Epithelial cell of proximal tubule (primary cell): ENCODE measurements at places on chromosomes 1 and 21. TPM values are rescaled to one million over a fixed set of nuclear protein-coding genes. Genes with fewer than 3 reads are reported as not detected.

DNA sequence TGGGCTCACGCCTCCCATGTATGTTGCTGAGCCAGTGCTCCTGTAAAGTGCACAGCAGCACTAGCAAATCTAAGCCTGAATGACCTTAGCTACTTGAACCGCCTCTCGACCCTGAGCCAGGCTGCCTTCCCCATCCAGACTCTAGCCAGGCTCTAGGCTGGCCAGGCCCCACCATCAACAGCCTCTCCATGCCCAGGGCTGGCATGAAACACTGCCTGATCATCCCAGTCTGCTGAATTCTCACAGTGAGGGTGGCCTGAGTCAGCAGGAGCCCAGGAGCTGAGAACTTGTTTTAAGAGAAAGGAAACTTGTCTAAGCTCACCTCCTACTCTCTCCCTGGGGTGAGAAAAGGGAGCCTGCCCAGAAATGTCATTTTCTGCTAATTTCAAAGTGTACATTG lies 733.3 kb downstream of the PTPRU start:
- no peak for DNase-seq

DNA sequence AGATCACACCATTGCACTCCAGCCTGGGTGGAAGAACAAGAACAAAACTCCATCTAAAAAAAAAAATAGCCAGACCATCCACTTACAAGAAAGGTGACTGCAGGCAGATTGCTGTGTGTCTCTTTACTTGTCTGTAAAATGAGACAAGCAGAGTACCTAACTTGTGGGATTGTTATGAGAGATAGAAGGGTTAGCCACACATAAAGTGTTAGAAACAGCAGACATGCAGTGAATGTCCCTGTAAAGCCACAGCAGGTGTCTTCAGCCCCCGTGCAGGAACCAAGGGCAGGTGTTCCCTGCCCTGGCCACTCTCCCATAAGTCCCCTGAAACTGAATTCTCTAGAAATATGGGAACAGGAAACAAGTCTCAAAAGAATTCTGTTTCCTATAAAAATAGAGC lies 40.8 kb upstream of the EFHD2 start:
- no peak for DNase-seq

- no peak for DNase-seq
Measured at GRCh38 chr1:50917138-50918137, 42.6 kb downstream of the FAF1 start.

DNA sequence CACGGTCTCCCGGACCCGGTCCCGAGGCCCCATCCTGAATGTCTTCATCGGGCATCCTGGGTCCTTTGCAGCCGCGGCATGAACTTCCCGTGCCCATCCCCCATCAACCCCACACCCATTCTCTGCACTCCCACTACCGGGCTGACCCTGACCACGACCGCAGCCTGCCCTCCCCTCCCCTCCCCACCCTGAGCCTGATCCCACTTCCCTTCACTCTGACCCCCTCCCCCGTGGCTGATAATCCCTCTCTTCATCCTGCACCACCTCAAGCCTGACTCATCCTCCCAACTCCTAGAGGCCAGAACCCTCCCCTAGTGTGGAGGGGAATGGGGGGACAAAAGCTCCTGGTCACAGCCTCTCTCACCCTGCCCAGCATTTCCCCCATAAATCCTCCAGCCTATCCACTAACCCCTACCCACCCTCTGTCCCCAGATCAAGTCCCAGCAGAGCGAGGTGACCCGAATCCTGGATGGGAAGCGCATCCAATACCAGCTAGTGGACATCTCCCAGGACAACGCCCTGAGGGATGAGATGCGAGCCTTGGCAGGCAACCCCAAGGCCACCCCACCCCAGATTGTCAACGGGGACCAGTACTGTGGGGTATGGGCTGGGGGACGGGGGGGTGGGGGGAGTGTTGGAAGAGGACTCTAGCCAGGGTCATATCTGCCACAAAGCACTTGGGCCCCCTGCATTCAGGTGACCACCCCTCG lies 602 bp downstream of the SH3BGRL3 start:
- no peak for DNase-seq

GRCh38 chr1:227673441-227673840 lies 61.7 kb downstream of the JMJD4 start:
- no peak for DNase-seq

DNA sequence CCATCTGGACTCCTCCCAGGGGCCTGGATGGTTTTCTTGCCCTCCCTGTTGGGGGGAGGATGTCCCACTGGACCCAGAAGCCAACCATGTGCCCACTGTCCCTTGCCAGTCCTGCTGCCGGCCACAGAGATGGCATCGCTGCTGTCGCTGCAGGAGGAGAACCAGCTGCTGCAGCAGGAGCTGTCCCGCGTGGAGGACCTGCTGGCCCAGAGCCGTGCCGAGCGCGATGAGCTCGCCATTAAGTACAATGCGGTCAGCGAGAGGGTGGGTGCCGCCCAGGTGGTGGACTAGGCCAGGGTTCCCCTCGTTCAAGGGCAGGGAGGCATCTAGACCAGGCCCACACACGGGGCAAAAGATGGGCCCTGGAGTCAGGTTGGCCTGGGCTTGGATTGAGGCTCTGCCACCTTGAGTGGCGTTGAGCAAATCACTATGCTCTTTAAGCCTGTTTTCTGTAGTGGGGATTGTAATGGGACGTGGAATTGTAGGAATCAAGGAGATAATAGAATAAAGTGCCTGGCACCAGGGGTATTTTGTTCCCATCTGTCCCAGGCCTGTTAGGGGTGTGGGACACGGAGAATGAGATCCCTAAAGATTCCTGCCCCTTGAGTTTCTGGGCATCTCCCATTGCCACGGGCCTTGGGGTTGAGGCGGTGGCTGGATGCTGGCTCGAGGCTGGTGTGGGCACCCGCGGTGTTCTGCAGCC lies 2.6 kb downstream of the CROCC start:
- DNase-seq: no peak

- no peak for DNase-seq
Measured at GRCh38 chr1:181545395-181545794, 62.1 kb downstream of the CACNA1E start.

GRCh38 chr1:28642056-28642846 lies 616 bp downstream of the TAF12 start:
- DNase-seq: no peak

DNA sequence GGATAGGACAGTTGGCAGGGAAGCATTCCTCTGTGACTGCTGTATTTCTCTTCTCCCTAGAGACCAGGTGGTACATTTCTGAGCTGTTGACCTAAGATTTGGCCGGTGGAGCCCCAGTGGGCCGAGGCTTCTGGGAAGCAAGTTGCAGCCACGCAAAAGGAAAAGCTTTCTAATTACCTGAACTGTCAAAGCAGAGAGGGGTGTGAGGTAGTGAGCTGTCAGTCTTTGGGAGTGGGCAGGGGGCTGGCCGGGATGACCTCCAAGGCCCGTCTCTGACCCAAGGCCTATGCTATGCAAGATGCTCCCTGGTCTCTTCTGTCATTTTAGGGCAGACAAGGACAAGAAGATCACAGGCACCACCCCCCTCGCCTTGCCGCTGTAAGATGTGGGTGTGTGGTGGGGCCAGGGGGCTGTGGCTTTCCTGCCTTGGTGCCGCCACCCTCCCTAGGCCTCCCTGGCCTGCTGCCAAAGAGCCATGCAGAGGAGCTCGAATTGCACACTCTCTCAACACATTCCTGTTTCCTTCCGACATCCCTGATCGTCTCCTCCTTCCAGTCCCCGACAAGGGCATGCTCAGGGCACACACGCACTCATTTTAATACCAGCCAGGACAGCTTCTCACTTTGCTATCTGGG lies 7.7 kb downstream of the PADI1 start:
- DNase-seq: no peak

DNA sequence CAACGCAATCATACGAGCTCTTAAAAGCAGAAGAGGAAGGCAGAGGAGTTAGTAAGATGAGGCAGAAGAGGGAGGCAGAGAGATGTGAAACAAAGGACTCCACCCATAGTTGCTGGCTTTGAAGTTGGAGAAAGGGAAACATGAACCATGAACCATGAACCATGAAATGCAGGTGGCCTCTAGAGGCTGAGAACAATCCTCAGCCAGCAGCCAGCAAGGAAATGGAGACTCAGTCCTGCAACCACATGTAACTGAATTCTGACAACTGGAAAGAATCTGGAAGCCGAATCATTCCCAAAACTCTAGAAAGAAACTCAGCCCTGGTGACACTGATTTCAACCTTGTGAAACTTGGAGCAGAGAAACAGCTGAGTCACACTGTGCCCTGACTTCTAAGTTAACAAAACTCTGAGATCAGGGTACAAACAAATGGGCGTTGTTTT lies 10.1 kb downstream of the DIPK1A start:
- DNase-seq: peak; percentile 22

- DNase-seq: peak; percentile 67
Measured at GRCh38 chr1:20493839-20494608, 8.0 kb upstream of the CAMK2N1 start.

GRCh38 chr1:11158291-11158690 lies 30.9 kb upstream of the ANGPTL7 start:
- DNase-seq: no peak

DNA sequence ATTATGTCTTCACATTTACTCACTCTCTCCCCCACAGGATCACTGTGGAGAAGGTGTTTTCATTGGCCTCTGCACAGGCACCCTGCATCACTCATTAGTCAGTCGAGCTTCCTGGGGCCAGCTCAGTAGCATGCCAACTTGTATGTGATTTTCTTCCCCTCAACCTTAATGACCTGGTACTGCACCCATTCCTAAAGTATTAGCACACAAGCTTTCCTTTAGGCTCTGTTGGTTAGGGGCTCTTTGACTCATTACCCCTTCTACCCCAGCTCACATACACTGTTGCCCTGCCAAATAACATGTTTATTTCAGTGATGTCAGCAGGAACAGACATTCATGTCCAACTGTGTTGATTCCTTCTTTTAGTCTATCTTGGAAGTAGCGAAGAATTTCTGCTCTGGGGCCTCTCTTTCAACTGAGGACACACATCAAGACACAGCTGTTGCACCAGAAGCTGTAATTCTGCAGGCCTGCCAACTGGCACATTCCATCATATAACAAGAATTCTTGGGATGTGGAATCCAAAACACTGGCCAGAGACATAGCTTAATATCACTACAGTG lies 603.5 kb upstream of the ADAMTS5 start:
- peak; percentile 97 for DNase-seq

GRCh38 chr1:19073311-19074186 lies 117.1 kb upstream of the IFFO2 start:
- no peak for DNase-seq

DNA sequence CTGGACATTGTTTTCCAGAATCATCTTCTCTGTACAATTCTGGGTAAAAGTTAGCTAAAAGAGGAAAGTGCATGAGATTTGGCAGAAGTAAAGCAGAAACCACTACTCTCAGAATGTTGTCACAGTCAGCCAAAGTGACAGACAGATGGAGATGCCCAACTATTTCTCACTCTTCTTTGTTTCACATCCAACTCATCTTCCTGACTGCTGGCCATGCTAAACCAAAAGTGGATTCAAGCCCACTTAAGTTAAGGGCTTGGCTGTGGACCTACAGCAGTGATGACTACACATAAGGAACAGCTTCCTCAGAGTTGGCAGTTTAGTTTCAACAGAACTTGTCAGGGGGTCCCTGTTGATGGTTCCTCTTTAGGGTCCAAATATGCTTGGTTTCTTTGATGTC lies 730.2 kb downstream of the LRRIQ3 start:
- DNase-seq: no peak

GRCh38 chr1:223298701-223299100 lies 65.3 kb downstream of the SUSD4 start:
- DNase-seq: no peak

GRCh38 chr1:117188170-117188815 lies 22.4 kb downstream of the VTCN1 start:
- no peak for DNase-seq

DNA sequence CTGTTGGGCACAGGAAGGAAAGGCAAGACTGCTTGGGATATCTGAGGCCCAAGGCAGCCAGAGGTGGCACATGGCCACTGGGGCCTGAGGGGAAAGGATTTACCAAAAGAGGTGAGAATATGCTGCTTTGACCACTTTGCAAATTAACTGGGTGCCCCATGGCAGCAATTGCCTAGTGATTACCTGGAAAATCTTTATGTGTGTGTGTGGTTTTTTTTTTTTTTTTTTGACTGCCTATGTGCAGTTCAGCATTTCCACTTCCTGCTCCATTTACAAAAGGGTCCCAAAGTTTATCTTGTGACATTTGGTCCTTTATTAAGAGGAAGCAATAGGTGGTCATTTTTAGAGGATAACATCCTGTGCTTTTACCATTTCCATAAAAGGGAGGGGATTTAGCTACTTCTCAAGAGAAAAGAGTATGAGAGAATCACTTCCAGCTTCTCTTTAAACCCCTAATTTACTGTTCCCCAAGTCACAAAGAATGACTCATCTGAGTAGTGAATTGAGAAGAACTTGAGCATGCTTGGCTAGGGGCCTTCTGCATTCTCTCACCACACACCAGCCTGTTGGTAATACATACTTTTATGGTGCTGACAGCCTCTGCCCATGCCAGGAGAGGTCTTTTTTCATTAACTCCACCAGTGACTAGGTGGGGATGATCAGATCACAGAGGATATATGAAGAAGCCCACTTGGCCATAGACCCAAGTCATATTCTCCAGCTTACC lies 52.1 kb downstream of the SYDE2 start:
- DNase-seq: peak; percentile 13

DNA sequence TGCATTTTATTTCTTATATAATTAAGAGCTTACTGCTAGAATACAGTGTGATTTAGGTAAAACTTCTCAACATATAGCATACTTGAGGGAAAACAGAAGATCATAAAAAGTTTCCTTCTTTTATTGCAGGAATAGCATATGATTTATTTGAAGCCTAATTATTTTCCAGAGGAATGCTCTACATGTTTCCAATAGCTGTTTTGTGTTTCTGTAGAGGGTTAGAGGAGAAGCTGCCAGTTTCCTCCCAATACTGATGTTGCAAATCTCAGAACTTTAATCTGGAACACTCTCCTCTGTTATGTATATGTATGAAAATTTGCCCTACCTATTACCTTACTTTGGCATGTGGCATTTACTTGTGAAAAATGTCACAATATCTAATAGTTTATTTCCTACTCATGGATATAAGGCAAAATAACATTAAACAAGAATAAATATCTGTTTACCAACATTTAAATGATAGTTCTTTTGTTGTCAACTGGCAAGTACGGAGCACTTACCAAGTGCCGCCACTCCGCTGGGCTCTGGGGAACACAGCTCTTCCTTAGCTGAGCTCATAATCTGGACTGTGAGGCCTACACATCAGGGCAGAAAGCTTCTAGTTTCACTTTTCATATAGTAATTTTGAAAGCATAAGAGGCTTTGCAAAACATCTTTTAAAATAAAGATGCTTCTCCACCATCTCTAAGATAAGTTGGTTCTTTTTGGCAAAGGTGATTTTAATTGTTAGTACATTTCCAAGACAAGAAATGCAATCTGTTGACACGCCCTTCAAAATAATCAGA lies 239.8 kb upstream of the C1orf105 start:
- no peak for DNase-seq

Gene IFI44L
- total RNA-seq: 0.51 and 3.6 TPM in 2 replicates

Gene PHLDA3
- total RNA-seq: 40.4 and 53.9 TPM in 2 replicates

Gene F3
- total RNA-seq: 179 and 246 TPM in 2 replicates

Gene AGBL4
- total RNA-seq: not detected in 2 replicates

Gene KMO
- total RNA-seq: 1.0 TPM in 1 of 2 replicates, not detected in the other

Gene SIPA1L2
- total RNA-seq: 5.3 and 8.0 TPM in 2 replicates

Gene F5
- total RNA-seq: not detected in 2 replicates

Gene S100A3
- 10.2 and 27.6 TPM in 2 replicates for total RNA-seq

Gene CRYBG2
- total RNA-seq: 2.8 and 9.3 TPM in 2 replicates

Gene KLHL12
- total RNA-seq: 19.2 and 25.9 TPM in 2 replicates

Gene GJC2
- total RNA-seq: 0.14 and 0.69 TPM in 2 replicates
